ENCODE measurements at places on chromosomes 3 and 15.

GRCh38 chr3:63351159-63352007, 73.3 kb downstream of the SYNPR start:
- DNase-seq = peak; percentile 71

GRCh38 chr15:58043192-58043903, 22.2 kb downstream of the ALDH1A2 start:
- DNase-seq = peak; percentile 36

DNA sequence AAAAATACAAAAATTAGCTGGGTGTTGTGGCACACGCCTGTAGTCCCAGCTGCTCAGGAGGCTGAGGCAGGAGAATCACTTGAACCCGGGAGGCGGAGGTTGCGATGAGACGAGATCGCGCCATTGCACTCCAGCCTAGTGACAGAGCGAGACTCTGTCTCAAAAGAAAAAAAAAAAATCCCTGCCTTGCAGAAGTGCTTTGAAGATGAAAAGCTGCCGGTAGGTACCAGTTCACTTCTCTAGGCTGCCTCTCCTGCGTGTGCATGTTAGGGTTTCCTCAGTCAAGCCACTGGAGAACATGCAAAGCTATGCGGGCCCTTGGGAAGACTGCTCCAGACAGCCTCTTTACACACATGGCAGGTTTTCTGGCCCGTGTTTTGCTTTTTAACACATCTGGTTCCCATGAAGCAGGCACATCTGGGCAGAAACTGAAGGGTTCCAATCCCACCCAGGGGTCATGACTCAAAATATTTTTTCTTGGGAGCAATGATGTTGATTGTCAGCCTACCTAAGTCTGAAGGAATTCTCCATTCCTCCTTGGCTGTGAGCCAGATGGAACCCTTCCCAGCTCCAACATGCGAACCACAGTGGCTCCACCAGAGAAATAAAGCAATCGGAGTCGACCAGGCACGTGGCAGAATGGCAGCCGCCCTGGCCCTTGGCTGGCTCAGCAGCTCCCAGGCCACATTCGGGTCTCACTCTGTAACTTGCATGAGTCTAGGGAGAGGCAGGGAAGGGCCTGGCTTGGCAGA, 29.6 kb downstream of the MGLL start:
- DNase-seq = peak; percentile 98

DNA sequence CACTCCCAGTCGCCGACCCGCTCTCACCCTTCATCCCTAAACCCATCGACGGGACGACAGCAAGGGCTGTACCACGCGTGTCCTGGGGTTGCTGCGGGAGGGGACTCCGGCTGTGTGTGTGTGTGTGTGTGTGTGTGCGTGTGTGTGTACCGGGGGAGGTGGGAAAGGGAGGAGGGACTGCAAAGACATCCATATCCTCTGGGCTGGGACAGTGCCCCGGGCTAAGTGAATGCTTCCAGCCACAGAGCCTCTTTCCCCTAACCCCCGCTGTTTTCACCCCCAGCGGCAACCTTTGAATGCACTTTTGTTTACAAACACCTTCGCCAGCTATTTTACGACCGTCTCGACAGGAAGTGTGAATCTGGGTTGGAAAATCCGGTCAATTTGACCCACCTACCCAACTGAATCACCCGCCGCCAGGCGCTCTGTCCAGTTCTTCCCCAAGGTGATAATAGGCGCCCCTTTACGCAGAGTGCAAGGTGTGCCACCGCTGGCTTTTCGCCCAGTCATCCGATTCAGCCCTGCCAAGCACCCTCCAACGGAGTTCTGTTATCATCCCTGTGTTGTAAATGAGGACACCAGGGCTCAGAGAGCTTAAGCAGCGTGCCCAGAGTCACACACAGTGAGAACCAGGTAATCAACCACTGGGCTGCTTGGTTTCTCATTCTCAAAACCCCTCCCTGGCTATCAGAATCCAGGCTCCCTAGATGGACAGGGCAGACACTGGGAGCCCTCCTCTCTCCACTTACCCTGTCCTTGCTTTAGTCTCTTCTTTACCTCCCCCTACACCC, 739 bp upstream of the AMOTL2 start:
- no peak for DNase-seq

GRCh38 chr3:101817992-101818391, 31.3 kb upstream of the NFKBIZ start:
- no peak for DNase-seq

- peak; percentile 46 for DNase-seq
Measured at GRCh38 chr15:63218100-63218808, 28.8 kb downstream of the RAB8B start.

DNA sequence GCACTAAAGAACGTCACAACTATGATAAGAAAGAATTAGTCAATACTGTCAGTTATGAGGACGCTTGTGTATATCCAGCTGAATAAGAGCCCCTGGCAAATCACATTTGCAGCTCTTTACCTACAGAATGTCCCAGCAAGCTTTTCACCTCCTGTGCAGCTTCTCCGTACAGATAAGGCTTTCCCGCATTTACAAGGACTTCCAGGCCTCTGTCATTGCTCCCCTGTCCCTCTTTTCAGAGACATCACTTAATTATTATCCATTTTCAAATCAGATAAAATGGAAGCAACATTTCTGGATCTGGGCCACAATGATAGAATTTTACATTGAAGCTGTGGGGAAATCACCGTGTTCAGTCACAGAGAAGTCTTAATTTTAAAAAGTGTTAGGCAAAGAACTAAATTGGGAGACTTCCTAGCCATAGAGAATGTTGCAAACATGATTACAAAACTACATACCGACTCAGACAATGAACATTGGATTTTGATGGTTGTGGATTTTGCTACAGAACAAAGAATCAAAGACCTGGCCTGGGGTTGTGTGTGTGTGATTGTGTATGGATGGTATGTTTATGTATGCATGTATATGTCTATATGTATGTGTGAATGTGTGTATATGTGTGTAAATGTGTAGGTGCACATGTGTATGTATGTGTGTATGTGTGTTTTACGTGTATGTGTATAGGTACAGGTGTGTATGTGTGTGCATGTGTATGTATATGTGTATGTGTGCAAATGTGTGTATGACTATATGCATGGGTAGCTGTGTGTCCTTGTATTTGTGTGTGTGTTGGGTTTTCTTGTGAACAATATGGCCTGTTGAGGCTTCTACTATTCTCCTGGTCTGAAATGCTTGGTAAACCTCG, 41.5 kb downstream of the MGLL start:
- no peak for DNase-seq

DNA sequence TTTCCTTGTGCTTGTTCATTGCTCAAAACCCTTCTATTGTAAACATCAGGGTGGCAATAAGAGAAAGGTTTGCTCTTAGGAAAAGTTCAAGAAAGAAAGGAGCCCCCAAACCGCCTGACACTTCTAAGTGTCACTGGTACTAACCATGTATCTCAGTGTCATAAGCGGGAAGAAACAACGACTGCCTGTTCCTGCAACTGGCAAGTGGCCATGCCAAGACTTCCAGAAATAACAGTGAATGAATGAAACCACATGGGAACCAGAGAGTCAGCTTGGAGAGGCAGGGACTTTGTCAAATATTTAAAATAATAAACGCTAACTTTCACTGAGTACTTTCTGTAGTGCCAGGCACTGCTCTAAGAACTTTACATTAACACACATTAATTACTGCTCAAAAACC, 1.1 kb downstream of the PLSCR2 start:
- DNase-seq = peak; percentile 64

GRCh38 chr15:80452166-80452565, 48.0 kb downstream of the ARNT2 start:
- no peak for DNase-seq

DNA sequence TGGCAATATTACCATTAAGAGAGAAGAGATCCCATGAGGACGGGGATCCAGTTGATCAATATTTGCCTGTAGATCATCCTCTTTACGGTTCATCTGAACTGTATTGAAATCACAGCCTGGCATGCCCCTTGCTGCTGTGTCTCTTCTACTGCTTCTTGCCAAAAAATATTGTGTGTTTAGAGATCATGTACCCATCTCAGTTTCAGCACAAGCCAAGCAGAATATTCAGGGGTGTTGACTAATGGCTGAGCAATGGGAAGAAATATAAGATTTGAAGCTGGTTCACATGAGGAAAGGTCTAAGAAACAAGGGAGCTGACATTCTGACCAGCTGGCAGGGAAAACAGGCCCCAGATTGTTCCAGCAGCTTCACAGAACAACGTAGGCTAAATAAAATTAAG, 21.3 kb downstream of the ATP13A5 start:
- DNase-seq = no peak

DNA sequence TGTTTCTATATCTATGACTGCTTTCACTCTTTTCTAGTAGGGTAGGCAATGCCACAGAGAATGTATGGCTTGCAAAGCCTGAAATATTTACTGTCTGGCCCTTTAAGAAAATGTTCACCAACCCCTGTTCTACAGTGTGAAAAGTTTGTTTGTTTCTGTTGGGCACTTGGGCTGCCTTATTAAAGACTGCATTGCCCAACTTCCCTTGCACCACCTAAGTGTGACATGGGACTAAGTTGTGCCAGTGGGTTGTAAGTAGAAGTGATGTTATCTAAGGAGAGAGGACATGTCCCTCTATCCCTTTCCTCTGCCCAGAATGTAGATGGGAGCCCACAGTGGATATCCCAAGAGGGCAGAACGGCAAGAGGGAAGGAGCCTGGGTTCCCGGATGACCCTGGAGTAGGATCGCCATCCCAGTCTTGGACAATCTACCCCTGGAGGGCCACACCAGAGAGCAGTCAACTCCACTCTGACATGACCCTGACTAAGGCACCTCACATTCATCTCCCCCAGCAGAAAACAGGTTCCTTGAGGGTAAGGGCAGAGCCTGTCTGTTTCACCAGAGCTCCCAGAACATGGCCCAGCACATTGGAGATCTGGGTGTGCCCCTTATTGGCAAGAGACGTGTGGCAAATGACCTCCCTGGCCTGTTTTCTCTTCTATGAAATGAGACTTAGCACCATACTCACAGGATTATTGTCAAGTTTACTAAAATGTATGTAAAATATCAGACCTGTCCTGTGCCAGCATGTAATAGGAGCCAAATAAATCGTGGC, 138.8 kb downstream of the SMAD6 start:
- no peak for DNase-seq

DNA sequence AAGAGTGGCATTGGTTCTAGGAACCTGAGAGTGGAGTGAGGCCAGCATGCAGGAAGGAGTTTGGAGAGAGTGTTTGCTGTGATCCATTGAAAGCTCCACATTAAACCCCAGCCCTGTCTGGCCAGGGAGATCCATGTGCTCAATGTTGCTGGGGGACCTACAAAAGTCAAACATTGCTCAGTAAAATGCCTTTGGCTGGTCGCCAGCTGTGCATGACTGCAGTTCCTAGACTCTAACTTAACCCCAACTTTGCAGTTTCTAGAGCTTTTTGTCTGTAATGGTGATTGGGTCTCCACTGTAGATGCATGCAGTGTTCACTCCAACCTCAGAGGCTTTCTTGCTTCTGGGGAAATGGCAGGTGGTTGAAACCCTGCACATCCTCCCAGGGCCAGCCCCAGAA, 99.7 kb upstream of the ABHD17C start:
- no peak for DNase-seq

- no peak for DNase-seq
Measured at GRCh38 chr3:192331749-192332385, 395.5 kb downstream of the FGF12 start.

GRCh38 chr15:35540021-35540420, 5.9 kb downstream of the DPH6 start:
- DNase-seq = no peak

DNA sequence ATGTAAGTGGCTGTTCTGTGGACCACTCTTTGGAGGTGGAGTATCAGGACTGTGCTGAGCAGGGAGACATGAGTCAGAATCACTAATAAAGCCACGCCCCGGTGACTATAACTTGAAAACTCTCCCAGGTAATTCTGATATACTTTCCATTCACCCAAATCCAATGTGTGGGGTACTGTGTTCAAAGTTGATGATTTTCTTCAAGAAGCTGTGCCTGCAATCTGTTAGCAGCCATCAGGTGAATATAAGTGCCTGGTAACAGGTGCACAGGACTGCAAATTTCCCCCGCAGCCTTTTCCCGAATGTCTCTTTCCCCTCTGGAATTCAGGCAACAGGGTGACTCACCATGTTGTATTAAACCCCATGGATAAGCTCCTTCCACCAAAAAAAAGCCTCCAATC, 17.0 kb downstream of the MAGI1 start:
- DNase-seq = peak; percentile 44

DNA sequence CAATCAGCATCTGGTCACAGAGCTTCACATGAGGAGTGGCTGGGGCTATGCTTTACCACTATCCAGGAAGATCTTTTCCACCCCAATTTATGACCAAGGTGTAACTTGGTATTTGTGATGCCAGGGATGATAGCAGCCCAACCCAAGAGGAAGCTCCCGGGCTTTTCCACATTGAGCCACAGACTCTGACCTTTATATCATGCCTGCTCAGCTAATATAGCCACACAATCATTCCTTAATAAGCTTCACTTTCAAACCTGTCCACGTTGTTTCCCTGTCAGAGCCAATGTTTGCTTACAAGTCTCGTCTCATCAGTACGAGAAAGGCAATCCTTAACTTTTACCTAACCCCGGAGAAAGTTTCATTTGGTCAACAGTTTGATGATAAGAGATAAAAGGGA, 330.9 kb downstream of the SHQ1 start:
- no peak for DNase-seq

DNA sequence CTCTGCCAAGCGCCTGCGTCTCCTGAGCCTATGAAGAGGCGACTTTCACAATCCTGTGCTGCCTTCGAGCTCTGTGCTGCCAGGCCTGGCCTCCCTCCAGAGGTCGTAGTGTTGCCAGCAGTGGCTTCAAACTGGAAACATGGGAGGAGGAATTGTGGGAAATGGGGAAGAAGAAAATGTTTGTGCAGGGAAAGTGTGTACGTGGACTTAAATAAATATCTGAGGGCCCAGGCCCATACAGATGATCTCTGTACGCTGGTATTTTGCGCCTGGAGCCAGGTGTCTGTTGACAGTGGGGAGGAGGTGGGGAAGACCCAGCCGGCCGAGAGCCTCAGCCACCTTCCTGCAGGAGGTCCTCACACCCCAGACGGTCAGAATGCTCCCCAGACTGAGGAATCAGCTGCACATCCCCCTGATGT, 44.6 kb downstream of the ZBTB38 start:
- DNase-seq = peak; percentile 54

- peak; percentile 64 for DNase-seq
Measured at GRCh38 chr3:149120051-149120972, 9.1 kb upstream of the HPS3 start.

GRCh38 chr3:36615861-36616260, 148.5 kb downstream of the DCLK3 start:
- no peak for DNase-seq

DNA sequence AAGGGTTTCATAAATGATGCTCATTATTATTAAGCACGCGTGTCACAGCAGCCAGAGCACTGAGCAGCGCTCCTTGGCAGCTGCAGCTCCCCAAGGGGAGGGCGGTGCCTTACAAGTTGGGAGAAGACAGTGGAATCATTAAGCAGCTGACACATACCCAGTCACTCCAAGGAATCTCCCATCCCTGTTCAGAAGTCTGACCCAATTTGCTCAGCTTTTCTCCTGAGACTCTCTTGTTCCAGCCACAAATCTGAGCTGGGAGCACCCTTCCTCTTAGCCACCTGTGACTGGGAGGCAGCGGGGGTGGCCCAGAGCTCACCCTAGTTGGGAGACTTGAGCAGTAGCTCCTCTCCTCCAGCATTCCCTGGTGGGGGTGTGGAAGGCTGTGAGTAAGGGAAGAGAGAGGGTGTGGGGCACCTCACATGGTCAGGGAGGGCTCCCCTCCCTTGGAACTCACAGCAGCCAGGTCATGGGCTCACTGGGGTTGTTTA, 64.3 kb downstream of the DUT start:
- peak; percentile 97 for DNase-seq

GRCh38 chr3:141225939-141226338, 5.7 kb upstream of the PXYLP1 start:
- no peak for DNase-seq

- no peak for DNase-seq
Measured at GRCh38 chr15:101083336-101084045, 164.3 kb downstream of the LRRK1 start.

- no peak for DNase-seq
Measured at GRCh38 chr3:66467996-66468735, 32.7 kb downstream of the LRIG1 start.
